ENCODE measurements at places on chromosomes 6 and 20.

GRCh38 chr6:157954150-157955117 lies 27.2 kb upstream of the SYNJ2 start:
- DNase-seq, result no peak

DNA sequence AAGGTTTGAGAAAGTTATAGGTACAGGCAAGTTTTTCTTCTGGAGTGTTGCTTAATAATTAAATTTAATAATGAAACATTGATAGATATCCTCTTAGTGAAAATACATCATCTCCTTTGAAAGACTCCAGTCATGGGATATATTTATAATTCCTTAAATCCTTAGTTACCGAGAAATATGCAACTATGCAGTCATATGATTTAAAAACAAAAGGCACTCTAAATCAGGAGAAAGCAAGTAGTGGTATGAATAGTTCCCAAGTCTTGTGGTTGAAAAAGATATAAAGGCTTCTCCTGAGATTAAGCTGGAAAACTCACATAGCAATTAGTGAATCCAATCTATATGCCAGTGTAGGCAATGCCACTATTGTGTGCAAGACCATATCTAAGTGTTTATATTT lies 475.4 kb downstream of the EYS start:
- DNase-seq, result no peak

GRCh38 chr6:116450185-116450710 lies 10.9 kb upstream of the CALHM6 start:
- no peak for DNase-seq

DNA sequence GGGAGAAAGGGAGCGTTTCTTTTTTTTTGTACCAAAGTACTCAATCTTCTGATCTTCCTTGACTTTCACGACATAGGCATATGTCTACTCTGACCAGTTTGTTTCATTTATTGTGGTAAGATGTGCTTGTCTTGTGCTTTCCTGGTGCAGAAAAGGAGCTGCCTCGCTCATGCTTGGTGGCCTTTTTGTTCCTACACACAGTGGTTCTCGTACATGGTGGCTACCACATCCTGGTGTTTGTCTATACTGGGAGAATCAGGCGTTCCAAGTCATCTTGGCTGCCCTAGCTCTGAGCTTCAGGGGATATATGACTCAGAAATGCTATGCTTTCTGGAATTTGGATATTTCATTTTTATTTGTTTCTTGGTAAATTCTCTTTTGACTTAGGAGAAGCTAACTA lies 31.8 kb downstream of the MYB start:
- DNase-seq, result peak; percentile 18

- no peak for DNase-seq
Observed at GRCh38 chr6:159790956-159791598, 810 bp downstream of the MRPL18 start.

DNA sequence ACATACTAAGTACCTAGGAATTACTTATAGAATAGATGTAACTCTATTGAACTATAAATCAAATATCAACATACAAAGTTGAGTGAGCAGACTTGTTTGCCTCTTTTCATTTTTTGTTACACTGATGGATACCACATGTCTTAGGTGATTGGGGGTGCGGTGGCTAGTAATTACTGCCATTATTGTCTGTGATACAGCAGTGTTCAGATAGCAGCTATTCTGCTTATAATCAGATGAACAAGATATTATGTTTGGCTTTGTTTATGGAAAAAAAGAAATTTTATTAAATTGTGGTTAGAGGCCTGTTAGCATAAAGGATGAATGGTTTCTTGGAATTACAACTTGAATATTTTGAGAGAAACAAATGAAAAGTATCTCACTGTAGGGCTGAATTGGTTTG lies 55.9 kb downstream of the KCNQ5 start:
- no peak for DNase-seq

- no peak for DNase-seq
Observed at GRCh38 chr20:49160057-49160929, 27.8 kb downstream of the STAU1 start.

- peak; percentile 49 for DNase-seq
Observed at GRCh38 chr20:64079273-64080012, at the start of gene RGS19. Gene RGS19 (minus strand): TSS chr20:64079518. CDS start chr20:64076886, 2,632 bp downstream.
